ENCODE measurements at places on chromosomes 2 and 18. TPM values are rescaled to one million over a fixed set of nuclear protein-coding genes. Genes with fewer than 3 reads are reported as not detected.

Gene PDE6D
- 24.7 TPM for total RNA-seq

Gene PRKAG3
- total RNA-seq = not detected

Gene BMP10
- not detected for total RNA-seq

Gene PELI1
- 178 TPM for total RNA-seq

Gene RAB1A
- 121 TPM for total RNA-seq

Gene ATG9A
- 53.1 TPM for total RNA-seq

Gene CPLX4
- total RNA-seq = not detected

Gene ALLC
- not detected for total RNA-seq

GRCh38 chr2:109516445-109517117 lies 97.2 kb downstream of the SEPTIN10 start:
- DNase-seq = peak; percentile 96

DNA sequence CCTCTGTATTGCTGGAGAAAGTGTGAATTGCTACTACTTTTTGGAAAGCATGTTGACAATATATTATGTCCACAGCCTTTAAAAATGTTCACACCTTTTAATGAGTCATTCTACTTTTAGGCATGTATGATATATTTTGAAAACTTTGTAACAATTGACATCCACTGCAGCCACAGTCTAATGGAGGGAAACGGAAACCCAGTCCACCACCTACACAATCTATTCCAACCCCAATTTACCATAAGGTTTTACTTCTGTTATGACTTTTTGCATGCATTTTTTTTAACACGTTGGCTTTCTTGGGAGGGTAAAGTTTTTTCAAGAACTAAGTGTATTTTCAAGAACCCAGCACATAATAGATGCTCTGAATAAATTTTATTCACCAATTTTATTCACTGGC lies 38.5 kb upstream of the ATP8B1 start:
- DNase-seq = no peak

DNA sequence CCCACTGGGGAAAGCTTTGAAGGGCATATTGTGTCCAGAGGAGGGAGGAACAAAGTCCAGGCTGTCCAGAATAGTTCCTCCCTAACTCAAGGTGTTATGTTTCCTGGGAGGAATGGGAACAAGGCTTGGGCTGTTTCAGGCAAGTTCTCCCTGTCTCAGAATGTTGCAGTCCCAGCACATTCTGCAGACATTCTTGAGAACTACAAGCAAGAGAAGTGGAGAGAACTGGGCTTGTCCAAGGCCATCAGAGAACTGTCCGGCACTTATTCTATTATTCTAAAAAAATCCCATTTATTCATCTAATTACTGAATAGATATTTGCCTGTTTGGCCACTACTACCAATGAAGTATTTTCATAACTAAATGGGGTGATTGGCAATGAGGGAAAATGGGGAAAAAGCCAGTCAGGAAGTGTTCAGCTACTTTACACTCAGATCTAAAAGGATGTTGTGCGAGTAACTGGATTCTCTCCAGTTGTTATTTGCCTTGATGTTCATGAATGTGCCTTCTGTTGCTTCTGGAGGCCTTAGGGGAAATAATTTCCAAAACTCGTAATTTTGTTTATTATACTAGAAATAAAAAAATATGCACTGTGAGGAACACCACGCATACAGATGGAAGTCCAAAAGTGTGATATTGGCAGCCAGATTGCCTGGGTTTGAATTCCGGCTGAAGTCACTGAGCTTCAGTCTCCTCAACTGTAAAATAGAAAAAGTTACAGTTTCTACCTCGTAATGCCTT lies 300.1 kb upstream of the RND3 start:
- no peak for DNase-seq

DNA sequence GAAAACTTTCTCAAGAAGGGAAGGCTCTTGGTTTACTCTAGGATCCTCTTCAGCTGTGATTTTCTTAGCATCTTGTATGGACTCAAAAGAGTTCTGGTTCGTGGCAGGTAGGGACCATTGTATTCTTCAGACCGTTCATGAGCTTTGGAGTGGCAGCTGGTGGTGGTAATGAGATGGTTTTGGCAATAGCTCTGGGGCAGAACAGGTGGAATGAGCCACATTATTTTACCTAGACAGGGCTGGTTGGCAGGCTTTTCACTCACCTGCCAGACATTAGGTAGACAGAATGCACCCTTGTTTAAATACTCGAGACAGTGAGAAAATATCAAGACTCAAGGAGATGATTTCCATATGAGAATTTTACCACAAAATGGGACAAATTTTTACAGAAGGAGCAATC lies 26.2 kb upstream of the MGAT5 start:
- DNase-seq = no peak

DNA sequence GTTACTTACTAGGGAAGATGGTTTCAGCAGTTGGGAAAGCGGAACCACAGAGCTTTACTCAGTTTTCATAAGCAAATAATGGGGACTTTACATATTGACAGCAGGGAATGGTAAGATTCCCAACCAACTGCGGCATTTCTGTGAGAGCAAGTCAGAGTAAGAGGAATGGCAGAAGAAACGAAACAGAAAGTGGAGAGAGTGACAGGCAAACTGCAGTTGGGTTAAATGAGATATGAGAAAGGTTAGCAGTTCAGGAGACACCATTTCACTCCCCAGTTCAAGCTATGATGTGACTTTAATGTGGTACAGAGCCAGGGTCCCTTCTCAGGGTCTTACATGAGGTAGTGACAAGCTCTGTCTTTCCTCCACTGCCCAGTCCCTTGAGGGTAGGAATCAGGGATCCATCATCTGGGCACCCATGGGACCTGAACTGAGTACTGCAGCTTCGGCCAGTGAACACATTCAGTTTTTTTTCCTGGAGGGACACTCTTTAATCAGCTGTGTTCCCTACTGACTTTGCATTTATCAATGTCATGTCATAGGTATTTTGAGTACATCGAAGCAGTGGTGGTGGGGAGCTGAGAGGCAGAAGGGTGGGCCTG lies 33.0 kb upstream of the GREB1 start:
- DNase-seq = no peak

GRCh38 chr2:60152226-60152833 lies 401.1 kb downstream of the BCL11A start:
- DNase-seq = no peak

DNA sequence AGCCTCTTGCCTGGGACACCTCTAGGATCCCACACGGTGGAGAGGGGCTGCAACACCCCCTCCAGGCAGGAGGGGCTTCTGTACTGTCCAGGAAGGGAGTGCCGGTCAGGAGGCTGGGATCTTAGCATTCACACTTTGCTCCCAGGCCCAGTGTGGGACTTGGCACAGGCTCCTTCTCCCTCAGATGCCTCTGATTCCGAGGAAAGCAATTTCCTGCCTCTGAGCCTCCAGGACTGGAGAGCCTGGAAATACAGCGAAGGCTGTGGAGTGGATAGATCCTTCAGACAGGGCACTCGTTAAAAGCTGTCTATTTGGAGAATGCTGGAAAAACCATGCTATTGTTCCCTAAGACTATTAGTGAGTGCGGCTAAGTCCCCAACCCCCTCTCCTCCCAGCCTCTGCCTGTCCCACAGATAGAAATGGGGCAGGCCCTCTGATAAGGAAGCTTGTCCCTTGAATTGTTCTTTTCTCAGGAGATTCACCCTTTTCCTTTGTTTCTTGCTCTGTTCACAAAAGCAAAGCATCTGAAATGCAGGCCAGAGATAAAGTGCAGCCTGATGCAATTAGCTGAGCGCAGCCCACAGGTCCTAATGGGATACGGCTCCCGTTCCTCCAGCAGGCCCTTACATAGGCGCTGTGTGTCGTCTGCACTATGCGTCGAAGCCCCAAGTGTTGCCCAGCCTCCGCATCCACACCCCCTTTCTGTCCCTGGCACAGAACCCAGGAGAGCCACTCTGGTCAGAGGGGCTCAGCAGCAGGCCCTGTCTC lies 252.2 kb downstream of the KLHL29 start:
- DNase-seq = peak; percentile 65

DNA sequence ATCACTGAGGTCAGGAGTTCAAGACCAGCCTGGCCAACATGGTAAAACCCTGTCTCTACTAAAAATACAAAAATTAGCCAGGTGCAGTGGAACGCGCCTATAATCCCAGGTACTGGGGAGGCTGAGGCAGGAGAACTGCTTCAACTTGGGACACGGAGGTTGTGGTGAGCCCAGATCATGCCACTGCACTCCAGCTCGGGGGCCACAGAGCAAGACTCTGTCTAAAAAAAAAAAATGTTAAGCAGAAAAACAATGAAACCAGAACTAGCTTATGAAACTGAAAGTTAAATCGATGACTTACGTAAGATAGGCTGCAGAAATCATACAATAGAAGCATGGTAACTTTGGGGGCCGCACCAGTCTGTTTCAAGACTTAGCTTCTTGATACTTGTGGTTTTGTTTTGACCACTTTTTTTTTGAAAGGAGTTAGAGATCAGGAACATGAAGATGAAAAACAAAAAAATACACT lies 6.2 kb upstream of the GPR155 start:
- DNase-seq = no peak

DNA sequence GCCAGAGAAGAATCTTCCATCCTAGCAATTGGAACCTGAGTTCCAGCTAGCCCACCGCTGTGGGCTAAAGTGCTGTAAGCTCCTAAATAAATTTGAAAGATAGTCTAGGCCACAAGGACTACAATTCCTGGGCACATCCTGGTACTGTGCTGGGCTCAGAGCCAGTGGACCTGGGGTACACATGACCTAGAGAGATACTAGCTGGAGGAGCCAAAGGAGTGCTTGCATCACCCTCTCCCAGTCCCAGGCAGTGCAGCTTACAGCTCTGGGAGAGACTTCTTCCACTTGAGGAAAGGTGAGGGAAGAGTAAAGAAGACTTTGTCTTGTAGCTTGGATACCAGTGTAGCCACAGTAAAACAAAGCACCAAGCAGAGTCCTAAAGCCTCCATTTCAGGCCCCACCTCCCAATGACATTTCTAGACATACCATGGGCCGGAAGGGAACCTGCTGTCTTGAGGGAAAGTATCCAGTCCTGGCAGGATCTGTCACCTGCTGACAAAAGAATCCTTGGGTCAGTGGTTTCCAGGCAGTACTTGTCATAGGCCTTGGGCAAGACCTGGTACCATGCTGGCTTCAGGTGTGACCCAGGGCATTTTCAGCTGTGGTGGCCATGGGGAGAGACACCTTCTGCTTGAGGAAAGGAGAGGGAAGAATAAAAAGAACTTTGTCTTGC lies 89.5 kb downstream of the TMEM185B start:
- DNase-seq = peak; percentile 56

DNA sequence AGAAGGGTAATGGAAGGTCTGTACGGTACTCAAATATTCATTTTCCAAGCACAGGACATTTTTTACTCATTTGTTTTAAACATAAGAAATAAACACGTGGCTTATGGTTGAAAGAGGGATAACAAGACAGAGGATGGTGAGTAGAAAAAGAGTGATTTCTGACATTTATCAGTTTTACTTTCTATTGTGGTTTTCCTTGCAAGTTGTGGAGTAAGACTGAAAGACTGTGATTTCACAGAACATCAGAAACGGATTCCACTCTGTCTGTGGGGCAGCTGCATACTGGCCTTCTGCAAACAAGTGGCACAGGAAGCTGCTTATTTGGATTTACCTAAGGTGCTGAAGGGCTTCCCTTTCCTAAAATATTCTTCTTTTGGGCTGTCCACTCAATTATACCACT lies 122.2 kb upstream of the ITGB6 start:
- DNase-seq = no peak

DNA sequence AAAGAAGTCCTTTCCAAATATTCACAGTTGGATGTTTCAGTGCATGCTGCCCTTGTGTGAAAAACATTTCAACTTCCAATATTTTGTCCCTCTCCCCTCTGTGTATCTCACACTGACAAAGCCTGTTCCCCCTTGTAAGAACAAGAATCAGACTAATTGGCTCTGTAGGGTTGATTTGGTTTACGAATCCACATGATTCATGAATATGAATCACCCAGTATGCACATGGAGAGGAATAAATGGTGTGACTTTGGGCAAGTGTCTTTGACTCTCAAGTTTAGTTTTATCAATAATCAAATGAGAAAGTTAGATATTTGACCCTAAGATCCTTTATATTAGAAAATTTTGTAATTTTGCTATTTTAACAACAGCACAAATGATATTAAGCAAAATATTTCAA lies 9.3 kb upstream of the CDH20 start:
- no peak for DNase-seq

GRCh38 chr18:75654851-75655751 lies 227.6 kb upstream of the SMIM21 start:
- peak; percentile 71 for DNase-seq

DNA sequence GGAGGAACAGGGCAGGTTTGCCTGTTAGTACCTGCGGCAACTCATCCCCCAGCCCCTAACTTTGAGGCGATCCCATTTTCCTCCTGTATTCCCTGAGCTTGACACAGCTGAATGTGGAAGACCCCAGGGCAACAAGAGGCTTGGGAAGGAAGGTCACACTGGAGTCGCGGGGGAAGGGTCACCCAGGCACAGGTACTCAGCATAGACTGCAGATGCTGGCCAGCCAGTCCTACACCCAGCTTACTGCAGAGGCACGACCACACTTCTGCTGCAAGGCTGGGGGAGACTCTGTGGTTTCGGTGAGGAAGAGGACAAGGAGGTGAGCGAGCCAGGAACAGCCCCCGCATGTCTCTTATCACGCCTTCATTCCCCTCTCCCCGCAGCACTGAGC lies 91.5 kb downstream of the MALT1 start:
- peak; percentile 46 for DNase-seq

DNA sequence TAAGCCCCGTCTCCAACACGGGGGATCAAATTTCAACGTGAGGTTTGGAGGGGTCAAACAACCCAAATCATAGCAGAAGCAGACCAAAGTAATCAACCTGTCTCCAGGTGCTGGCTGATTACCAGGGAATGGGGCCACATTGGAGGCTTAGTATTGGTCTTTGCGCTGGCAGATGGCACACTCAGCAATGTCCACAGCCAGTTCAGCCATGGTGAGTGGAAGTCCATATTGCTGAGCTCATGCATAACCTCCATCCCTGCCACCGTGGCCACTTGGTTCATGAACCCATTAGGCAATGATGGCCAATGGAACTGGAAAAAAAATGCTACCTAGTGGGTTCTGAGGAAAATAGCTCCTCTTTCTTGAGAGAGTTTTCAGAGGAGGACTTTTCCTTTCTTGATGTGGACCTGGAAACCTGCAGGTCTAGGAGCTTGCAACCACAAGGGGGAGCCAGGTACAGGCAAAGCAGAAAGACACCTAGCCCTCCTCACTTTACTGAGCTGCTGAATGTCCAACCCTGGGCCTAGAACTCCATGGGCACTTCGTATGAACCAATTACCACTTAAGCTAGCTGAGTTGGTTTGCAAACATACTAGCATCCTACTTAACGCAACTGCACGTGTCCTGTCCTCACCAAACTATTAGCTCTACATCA lies 128.0 kb upstream of the GYPC start:
- DNase-seq = peak; percentile 92

DNA sequence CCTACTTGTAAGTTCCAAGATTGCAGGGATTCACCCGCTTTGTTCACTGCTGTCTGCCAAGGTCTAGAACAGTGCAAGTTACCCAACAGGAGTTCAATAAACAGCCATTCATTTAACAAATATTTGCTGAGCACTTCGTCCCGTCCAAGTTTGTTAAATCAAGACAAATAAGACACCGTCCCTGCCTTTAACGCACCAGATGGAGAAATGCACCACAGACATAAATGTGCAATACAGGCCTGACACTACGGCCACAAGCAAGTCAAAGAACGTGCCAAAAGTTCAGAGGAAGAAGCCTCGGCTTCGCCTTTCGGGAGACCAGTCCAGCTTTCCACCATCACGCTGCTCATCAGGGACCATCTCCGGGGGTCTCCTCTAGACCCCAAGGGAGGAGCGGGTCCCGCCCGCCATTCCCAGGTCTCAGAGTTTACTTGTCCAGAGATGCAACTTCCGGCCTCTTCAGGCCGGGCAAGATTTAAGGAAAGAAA lies 429 bp downstream of the C2orf76 start:
- no peak for DNase-seq
